Mesendoderm (in vitro differentiated cells): ENCODE measurements at places on chromosomes 7 and 10.
A peak's percentile ranks its signal among the peaks of the same experiment; 100 is the strongest.

DNA sequence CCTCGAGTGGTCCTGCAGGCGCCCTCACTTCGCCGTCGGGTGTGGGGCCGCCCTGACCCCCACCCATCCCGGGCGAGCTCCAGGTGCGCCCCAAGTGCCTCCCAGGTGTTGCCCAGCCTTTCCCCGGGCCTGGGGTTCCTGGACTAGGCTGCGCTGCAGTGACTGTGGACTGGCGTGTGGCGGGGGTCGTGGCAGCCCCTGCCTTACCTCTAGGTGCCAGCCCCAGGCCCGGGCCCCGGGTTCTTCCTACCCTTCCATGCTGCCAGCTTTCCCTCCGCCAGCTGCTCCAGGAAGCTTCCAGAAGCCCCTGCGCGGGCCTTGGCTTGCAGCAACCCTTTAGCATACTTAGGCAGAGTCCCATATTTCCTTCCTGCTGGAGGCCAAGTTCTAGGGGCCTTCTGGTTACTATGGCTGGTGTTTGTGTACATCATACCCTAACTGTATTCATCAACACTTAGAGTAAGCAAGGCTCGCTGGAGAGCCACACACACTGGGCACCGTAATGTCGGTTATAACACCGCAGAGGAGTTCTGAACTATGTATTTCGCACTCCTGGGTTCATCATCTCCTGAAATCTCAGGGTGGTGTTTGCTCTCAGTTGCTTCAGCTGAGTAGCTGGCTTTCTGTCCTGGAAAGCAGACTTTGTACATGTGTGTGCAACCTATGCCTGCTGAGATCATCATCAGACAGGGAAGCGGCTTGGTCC lies 471 bp downstream of the MGMT start:
- H3K36me3 ChIP-seq, result no peaks in the 10 kb centered on the region
- H3K27ac ChIP-seq, result no peak overlapping the region
- no peak for DNase-seq
- peak overlapping the region; percentile 56 for H3K4me3 ChIP-seq

GRCh38 chr7:99384523-99384922 lies 10.0 kb downstream of the ARPC1B start:
- H3K27ac ChIP-seq, result no peak overlapping the region
- peaks cover 2% of the 10 kb centered on the region for H3K36me3 ChIP-seq
- peaks cover 4% of the 10 kb centered on the region for H3K4me1 ChIP-seq
- DNase-seq, result no peak
- H3K27me3 ChIP-seq, result no peaks in the 10 kb centered on the region

DNA sequence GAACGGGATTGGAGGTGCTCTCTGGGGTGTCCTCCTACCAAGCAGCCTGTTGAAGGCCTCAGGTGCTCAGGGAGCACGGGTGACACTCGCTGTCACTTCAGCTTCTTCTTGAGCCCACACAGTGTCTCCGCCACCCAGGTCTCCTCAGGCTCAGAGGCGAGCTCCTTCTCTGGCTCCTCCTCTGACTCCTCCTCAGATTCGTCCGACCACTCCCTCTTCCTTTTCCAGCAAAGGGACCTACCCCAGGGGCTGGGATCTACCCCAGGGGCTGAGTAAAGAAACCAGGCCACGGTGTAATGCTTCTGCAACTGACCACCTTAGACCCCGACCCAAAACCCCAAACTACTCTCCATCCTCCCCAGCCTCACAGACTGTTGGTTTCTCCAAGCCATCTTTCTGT lies 9.2 kb upstream of the RBAK start:
- H3K27me3 ChIP-seq, result no peaks in the 10 kb centered on the region
- no peak overlapping the region for H3K4me3 ChIP-seq
- H3K27ac ChIP-seq, result no peak overlapping the region
- DNase-seq, result no peak

GRCh38 chr10:107164992-107165391 lies 486 bp upstream of the SORCS1 start:
- no peak overlapping the region for H3K27ac ChIP-seq
- H3K4me1 ChIP-seq, result no peaks in the 10 kb centered on the region
- peak overlapping the region; percentile 11 for H3K4me3 ChIP-seq
- no peaks in the 10 kb centered on the region for H3K36me3 ChIP-seq
- H3K27me3 ChIP-seq, result peaks cover 5% of the 10 kb centered on the region
- DNase-seq, result peak; percentile 50

- peak overlapping the region; percentile 27 for H3K27ac ChIP-seq
- peak; percentile 62 for DNase-seq
- H3K27me3 ChIP-seq, result no peaks in the 10 kb centered on the region
- H3K4me3 ChIP-seq, result no peak overlapping the region
- H3K36me3 ChIP-seq, result no peaks in the 10 kb centered on the region
- H3K4me1 ChIP-seq, result peaks cover 9% of the 10 kb centered on the region
These were observed 680.8 kb downstream of the LRMDA start for GRCh38 chr10:76111986-76112825.

DNA sequence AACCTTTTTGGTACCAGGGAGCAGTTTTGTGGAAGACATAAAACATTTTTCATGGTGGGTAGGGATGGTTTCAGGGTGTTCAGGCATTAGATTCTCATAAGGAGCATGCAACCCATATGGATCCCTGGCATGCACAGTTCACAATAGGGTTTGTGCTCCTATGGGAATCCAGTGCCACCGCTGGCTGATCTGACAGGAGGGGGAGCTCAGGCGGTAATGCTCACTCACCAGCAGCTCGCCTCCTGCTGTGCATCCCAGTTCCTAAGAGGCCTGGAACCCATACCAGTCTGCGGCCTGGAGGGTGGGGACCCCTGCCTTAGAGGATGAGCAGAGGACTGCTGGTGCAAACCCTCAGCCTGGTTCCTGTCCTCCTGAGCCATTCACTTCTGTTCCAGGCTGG lies 561.7 kb downstream of the SDK1 start:
- H3K4me1 ChIP-seq, result no peaks in the 10 kb centered on the region
- no peaks in the 10 kb centered on the region for H3K27me3 ChIP-seq
- H3K27ac ChIP-seq, result no peak overlapping the region
- no peaks in the 10 kb centered on the region for H3K36me3 ChIP-seq

- no peaks in the 10 kb centered on the region for H3K36me3 ChIP-seq
- no peak overlapping the region for H3K27ac ChIP-seq
- no peaks in the 10 kb centered on the region for H3K27me3 ChIP-seq
- no peaks in the 10 kb centered on the region for H3K4me1 ChIP-seq
These were observed 28.0 kb upstream of the DIP2C start for GRCh38 chr10:717458-717857.

GRCh38 chr7:133562621-133563020 lies 309.7 kb downstream of the EXOC4 start:
- H3K4me3 ChIP-seq, result no peak overlapping the region
- H3K27ac ChIP-seq, result no peak overlapping the region
- no peak for DNase-seq
- no peaks in the 10 kb centered on the region for H3K27me3 ChIP-seq
- H3K36me3 ChIP-seq, result no peaks in the 10 kb centered on the region
- H3K4me1 ChIP-seq, result no peaks in the 10 kb centered on the region

DNA sequence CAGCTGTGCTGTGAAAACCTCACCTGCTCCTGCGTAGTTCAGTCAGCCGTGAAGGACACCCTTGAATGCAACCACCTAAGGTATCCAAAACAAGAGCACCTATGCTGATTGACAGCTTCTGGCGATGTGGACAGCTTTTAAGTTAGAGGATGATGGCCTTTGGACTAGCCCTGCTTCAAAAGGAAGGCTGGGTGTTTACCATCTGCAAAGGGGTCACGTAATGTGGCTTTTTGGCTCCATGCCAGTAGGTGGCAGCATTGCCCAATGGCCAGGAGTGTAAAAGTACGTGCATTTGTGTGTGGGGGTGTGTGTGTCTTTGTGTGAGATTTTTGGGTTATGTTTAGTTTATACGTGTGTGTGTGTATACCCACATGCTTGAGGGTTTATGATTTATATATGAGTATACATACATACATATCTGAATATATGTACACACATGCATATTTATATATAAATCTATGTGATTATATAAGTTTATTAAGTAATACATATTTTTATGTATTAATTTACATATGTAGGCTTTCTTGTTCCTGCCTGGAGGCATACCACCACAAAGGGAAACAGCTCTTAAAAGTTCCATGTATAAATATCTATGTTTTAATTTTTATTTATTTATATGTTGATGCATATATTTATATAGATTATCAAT lies 236.3 kb upstream of the ANKRD30A start:
- H3K4me1 ChIP-seq, result no peaks in the 10 kb centered on the region
- DNase-seq, result peak; percentile 74
- H3K4me3 ChIP-seq, result no peak overlapping the region
- H3K27me3 ChIP-seq, result no peaks in the 10 kb centered on the region
- no peaks in the 10 kb centered on the region for H3K36me3 ChIP-seq
- H3K27ac ChIP-seq, result no peak overlapping the region

DNA sequence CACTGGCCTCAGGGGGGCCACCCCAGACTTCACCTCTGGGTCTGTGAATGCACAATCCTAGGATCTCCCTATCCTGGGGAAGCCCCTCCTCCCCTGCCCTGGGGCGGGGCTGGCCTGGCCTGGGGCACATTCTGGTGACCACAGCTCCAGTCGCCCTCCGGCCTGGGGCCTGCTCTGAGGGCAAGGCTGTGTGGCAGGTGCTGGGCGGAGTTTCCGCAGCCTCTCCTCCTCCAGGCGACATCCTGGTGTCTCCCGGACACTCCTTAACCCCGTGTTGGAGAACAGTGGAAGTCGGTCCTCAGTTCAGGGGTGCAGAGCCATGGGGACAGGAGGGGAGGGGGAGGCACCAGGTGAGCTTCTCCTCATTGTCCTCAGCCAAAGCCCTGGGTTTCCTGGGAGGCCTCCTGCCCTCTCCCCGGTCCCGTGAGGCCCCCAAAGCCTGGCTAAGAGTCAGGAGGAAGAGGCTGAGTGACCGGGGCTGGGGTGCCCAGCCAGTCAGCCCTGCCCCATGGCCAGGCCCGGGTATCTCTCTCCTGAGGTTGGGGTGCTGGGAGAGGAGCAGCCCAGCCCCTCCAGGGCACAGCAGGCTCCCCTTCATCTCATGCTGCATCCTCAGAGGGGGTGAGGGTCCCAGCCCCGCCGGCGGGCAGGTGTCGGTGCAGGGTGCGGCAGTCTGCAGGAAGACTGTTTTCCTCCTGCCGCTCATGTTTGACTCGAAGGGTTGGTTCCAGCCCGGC lies 22.6 kb downstream of the UNCX start:
- no peak for DNase-seq
- no peaks in the 10 kb centered on the region for H3K4me1 ChIP-seq
- H3K4me3 ChIP-seq, result no peak overlapping the region
- peaks cover under 1% of the 10 kb centered on the region for H3K27me3 ChIP-seq

DNA sequence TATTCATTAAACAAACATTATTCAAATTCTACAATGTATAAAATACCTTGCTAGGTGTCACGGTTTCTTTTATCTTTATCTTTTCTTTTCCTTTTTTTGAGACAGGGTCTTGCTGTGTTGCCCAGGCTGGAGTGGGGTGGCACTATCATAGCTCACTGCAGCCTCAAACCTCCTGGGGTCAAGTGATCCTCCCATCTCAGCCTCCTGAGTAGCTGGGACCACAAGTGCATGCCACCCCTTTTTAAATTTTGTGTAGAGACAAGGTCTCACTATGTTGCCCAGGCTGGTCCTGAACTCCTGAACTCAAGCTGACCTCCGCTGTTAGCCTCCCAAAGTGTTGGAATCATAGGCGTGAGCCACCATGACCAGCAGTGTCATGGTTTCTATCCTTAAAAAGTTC lies 17.9 kb upstream of the BLOC1S2 start:
- H3K27me3 ChIP-seq, result no peaks in the 10 kb centered on the region
- no peak overlapping the region for H3K4me3 ChIP-seq
- no peaks in the 10 kb centered on the region for H3K36me3 ChIP-seq
- no peaks in the 10 kb centered on the region for H3K4me1 ChIP-seq
- H3K27ac ChIP-seq, result no peak overlapping the region

DNA sequence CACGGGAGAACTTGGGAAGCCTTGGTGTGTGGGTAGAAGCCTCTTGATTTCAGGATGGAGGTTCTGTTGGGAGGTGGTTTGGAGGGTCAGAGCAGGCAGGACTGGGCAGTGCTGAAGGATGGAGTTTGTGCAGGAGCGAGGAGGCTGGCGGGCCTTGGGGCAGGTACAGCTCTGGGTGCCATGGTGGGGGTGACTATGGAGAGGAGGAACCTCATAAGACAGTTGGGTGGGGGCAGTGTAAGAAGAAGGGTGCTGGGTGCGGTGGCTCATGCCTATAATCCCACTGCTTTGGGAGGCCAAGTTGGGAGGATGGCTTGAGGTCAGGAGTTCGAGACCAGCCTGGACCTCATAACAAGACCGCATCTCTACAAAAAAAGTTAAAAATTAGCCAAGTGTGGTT lies 54.7 kb upstream of the GTF2IRD1 start:
- H3K27ac ChIP-seq, result no peak overlapping the region
- H3K4me1 ChIP-seq, result no peaks in the 10 kb centered on the region
- H3K36me3 ChIP-seq, result no peaks in the 10 kb centered on the region
- DNase-seq, result no peak
- H3K27me3 ChIP-seq, result no peaks in the 10 kb centered on the region

DNA sequence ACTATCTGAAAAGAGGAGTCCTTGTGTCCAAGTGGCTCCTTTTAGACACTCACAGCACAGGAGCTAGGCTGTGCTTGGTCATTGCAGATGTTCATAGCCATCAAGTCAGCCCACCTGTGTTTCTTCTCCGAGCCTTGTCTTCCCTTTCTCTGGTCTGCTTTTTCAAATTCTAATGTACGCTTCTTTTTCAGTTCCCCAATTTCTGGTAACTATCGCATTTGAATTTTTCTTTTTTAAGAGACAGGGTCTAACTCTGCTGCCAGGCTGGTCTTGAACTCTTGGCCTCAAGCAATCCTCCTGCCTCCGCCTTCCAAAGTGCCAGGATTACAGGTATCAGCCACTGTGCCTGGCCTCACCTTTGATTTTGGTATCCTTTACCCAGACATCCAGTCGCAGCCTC lies 18.9 kb downstream of the APBB1IP start:
- H3K4me3 ChIP-seq, result no peak overlapping the region
- no peaks in the 10 kb centered on the region for H3K4me1 ChIP-seq
- H3K27ac ChIP-seq, result no peak overlapping the region
- no peaks in the 10 kb centered on the region for H3K27me3 ChIP-seq

DNA sequence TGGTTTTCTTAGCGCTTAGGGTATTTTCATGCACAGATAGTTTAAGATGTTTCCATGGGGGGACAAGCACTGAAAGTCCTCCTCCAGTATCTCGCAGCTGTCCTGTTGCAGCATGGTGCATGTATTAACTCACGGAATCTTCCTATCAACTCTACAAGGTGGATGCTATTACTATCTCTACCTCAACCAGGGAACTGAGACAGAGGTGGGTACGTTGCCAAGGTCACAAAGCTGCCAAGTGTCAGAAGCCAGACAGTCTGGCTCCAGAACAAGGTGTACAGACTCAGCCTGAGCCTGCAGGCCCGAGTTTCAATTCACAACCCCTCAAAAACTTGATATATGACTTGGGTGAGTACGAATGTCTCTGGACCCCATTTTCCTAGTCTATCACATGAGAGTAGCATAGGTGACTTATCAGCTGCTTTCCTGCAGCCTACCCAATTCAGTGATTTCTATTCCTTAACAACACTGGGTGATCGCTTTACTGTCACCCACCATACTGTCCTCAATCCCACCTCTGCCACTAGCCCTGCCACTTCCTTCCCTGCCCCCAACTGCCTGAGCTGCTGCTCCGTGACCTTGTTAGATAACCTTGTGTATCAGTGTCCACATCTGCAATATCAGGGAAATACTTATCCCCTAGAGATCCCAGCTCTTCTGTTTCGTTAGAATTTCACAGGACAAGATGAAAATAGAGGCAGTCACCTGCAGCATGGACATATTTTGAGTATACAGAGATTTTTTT lies 92.1 kb downstream of the ABCC2 start:
- no peak for DNase-seq
- H3K4me1 ChIP-seq, result no peaks in the 10 kb centered on the region
